ENCODE measurements at places on chromosomes 7 and 10.

- DNase-seq = no peak
Observed at GRCh38 chr10:6928586-6928985, 348.5 kb upstream of the PRKCQ start.

- no peak for DNase-seq
Observed at GRCh38 chr7:156777364-156778069, 115.5 kb downstream of the LMBR1 start.

GRCh38 chr10:4437061-4437460 is 388.9 kb upstream of the AKR1E2 start:
- no peak for DNase-seq

DNA sequence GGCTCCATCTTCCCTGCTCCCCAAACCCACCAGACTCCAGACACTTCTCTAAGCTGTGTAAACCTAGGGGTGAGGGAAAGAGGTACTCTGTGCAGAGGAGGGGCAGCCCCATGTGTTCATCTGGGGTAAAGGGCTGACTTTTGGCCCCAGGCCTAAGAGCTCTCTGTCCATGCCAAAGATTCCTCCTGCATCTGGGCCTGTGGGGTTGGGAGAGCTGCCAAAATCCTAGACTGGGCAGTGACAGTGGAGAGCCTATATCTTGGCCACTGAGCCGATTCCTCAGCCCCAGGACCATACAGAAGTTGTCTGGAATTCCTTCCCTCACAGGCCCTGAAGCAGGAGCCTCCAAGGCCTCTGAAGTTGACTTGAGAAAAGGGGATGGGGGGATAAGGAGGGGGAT is 25.3 kb upstream of the LEP start:
- DNase-seq = no peak

DNA sequence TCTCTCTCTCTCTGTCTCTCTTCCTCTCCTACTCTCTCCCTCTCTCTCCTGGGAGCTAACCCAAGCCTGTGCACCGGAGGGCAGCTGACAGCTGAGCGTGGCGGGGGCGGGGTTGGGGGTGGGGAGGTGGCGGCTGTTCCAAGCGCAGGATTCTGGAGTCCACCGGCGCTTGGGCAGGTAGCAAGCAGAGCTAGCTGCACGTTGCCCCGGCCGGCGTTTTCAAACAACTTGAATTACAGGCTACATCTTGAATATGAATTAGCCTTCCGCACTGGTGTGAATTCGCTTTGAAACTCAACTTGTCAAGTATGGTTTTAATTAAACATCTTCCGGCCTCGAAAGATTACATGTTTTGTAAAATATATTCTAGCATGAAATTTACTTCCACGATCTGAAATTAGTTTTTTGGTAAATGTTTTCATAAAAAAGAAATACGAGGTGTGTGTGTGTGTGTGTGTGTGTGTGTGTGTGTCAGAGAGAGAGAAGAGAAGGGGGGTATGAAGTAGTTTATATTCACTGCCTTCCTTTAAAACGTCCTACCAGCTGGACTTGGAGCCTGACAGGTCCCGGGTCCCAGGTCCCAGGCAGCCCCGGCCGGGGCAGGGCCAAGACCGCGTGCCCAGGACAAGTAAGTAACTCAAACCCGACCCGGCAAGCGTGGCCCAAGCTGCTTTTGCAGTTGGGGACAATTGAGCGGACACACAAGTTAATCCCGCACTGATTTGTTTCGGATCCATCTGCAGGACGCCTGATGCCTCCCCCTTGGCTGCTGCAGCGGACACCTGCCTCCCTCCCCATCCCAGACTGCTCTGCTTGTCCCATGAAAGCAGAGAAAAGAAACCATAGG is 9.0 kb upstream of the DLX6 start:
- no peak for DNase-seq

- no peak for DNase-seq
Observed at GRCh38 chr7:114082642-114083165, 163.9 kb upstream of the PPP1R3A start.
